ENCODE measurements at places on chromosomes 2 and 18.

DNA sequence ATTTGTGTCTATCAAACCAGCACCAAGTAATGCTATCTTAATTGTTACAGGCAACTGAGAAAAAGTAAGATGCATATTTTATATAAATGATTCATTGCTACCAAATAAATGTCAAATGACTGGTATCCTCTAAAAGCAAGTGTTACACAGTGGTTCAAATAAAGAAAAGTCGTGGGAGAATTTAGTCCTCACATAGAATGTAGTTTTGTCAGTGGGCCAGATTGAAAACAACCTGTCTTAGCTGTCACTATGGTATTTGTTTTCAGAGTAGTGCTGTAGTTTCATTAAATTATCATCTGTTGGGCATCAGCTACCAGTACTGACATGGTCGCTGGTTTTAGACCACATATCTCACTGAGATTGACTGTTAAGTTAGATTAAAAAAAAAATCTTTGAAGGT is 10.2 kb upstream of the EIF2AK3 start:
- ATAC-seq, result no peak

DNA sequence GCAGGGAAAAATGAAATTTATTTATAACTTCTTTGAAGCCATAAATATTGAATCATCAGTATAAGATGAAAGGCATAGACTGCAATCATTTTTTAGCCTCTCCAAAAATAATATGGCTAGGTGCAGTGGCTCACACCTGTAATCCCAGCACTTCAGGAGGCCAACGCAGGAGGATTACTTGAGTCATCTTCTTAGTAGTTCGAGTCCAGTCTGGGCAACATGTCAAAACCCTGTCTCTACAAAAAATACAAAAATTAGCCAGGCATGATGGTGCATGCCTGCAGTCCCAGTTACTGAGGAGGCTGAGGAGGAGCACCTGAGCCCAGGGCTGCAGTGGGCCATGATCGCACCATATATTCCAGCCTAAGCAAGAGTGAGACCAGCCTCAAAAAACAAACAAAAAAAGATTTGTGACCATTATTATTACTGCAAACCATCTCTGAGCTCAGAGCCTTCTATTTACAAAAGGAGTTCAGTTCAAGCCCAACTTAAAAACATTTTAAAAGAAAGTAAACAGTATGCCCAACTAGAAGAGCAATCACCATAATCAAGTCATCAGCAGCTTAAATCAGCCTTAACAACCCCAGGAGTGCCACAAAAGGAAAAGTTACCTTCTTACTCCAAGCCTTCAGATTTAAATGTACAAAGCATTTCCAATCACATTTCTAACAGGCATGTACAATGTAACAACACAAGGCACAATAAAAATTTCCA is 37.5 kb downstream of the KCNG3 start:
- ATAC-seq, result peak; percentile 42

DNA sequence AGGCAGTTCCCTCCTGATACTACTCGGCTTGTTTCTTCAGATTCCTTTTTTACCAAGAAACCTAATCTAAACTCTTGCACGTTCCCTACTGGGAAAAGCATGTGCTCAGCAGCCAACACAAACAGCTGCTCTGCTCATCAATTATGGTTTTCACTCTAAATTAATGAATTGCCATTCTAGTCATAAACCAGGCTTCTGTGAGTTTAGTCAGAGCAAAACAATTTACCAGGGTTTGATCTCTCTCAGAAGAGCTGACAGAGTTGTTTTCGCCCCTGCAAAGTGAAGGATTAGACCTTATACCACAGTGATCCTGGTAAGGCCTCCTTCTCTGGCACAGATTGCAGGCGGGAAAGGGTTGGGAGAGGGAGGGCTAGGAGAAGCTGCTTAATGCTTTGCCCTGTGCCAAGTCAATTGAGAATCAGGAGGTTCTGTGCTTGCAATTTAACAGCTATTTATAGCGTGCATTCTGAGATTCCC is 57.2 kb downstream of the REEP1 start:
- no peak for ATAC-seq

DNA sequence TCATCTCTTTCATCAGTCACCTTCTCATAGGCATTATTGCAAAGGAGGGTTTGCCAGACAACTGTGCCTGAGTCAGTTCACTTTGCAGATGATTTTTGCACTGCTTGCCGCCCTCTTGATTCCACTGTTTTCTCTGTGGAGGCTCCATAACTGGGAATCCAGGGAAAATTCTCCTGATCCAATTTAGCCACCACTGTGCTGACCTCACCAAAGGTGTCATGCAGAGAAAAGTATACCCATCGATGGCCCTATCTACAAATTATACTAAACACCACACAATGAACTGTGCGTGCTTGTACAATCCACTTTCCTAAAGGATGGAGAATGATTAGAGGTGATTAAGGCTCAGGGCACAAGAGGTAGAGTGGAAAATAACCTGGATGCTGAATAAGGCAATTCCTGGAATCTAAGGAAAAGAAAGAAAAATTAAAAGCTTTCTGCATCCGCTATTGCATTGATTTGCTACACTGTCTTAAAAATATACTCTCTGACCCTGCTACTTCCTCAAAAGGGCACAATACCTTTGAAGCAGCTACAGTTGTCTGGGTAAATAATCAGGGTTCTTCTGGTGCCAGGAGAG is 409.4 kb downstream of the RIT2 start:
- peak; percentile 39 for ATAC-seq

DNA sequence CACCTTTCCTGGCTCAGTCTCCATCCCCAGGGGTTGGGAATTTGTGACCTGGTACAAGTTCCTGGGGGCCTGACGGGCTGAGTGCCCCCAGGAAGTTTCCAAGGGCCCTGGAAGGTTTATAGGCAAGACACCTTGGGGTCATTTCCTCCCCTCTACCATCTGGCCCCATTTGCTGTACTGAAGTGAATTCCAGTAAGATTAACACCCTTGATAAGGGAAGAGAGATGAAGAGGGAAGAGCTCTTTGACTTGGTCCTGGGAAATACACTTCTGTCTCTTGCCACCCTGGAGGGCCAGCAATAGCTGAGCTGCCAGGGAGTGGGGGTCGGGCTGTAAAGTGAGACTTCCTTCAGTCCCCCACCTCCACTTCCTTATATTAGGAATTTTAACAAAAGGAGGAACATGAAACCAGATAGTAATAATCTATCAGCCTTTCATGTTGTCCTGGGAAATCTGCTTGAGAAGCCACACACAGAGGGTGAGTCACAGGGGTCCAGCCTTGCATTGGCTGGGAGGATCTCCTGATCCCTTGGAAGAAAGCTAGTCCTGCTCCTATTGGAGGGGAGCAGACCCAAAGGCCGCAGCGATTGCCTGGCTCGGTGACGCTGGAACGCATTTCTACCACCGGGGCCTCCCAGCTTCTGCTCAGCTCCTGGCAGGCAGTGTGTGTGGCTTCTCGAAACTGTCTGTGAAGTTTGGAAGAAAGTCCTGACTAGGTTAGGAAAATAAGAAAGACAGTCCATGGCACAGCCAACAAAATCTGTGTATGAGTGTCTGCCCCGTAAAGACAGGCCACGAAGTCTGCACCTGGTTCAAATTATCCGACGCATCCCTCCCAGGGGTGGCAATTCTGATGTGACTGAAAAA is 87.3 kb downstream of the ACAA2 start:
- peak; percentile 49 for ATAC-seq

DNA sequence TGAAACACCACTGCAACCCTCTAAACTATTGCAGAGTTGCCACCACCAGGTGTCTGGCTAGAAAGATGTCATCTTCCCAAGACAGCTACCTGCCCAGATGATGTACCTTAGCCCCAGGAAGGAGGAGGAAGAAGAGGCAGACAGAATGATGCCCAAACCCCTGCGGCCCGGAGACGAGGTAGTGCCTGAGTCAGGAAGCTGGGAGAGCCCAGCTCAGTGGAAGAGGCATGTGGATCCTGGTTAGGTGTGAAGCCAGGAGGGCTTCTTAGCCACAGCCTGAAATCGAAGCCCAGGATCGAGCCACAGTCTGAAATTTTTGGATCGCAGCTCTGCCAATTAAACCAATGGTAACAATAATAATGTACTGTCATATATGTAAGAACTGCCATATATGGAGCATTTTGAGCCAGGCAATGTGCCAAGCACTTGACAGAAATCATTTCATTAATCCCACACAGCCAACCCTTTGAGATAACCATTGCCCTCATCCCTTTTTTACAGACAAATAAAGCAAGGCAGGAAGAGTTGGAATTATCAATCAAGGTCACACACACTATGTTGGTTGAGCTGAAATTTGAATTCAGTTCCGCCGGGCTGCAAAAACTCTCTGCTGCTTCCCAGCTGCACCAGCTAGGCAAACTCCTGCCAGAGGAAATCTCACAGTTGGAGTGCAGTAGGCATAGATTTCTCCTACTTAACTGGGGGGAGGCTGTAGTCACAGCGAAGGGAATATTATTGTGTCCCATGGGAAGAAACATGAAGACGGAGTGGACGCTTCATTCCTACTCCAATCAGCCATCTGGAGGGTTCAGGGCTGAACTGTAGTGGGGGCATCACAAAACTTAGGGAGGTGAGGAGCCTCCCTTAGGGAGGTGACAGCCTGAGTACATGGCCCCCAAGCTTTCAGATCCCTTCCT is 19.4 kb upstream of the CYP1B1 start:
- ATAC-seq, result peak; percentile 14

GRCh38 chr2:157257312-157258252 is at the start of gene GALNT5:
TSS of gene GALNT5 (plus strand) at chr2:157257705. CDS start at chr2:157258083, 378 bp downstream.
- peak; percentile 18 for ATAC-seq

DNA sequence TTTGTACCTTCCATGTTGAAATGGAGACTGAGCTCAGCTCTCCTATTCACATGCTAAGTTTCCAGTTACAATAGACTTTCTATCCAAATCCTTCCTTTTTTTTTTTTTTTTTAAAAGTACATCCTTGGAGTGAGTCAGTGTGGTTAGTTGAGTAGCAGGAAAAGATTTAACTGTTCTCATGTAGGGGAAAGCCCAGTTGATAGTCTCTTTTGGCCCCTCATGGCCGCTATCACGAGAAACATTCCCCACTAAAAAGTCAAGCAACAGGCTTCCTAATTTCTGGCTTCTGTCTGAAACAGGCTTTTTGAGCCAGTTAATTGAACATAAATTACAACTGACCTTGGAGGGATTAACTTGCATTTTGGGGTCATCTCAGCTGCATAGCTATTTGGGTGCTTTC is 161.3 kb downstream of the MEIS1 start:
- ATAC-seq, result no peak

GRCh38 chr2:231795525-231796327 is 9.5 kb downstream of the COPS7B start:
- peak; percentile 79 for ATAC-seq

GRCh38 chr2:232891621-232892071 is 21.6 kb downstream of the SNORC start:
- ATAC-seq, result peak; percentile 47

DNA sequence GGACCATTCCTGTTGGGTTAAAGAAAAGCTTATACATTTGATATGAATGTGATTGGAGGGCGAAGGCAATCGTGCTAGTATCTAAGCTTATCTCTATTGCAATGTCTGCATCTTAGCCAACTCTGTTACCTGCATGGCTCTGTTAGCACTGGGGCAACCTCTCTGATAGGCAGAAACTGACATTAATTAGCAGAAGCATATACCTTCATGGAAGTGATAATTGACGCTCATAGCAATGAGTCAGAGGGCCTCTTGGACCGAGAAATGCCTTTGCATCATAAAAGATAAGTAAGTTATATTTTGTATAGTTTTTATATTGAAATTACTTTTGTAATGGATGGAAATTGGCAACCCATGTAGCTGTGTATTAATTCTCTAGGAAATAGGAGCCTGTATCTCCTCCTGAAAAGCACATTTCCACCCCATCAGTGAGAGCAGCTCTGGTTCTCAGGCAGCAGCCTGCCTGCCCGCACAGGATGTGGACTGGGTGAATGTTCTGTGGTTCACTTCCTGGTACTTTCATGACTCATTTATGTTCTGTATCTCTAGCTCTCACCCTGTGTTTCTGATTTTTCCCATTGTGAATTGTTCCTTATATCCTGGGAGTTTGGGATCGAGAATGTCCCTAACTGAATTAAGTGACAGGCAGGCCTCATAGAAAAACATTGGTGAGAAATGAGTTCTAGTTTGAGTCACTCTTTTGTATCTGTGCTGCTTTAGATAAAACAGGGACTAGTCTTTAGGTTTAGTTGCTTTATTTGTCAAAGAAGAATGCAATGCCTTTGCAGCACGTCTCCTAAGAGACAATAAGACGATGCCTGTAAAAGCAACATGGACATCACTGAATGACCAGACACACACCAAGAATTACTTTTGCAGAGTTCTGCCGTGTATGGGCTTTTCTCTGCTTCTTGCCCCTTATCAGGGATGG is 344.9 kb downstream of the DCDC2C start:
- ATAC-seq, result no peak

DNA sequence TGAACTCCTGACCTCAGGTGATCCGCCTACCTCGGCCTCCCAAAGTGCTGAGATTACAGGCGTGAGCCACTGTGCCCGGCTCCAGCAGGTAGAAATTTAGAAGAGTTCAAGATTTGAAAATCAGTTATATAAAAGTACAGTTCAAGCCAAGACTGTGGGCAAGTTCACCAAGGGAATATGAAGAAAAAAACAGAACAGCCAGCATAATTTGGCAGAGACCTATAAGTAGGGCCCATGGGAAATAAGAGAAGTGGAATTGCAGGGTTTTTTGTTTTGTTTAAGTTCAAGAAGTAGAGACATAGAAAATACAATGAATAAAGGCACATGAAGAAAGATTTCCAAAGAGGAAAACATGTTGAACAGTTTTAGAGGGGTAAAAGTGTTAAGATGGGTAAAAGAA is 57.9 kb downstream of the BAZ2B start:
- ATAC-seq, result no peak

- no peak for ATAC-seq
Observed at GRCh38 chr2:78245394-78246135, 723.4 kb upstream of the LRRTM4 start.

GRCh38 chr2:223488814-223489213 is 113.3 kb downstream of the SCG2 start:
- no peak for ATAC-seq

DNA sequence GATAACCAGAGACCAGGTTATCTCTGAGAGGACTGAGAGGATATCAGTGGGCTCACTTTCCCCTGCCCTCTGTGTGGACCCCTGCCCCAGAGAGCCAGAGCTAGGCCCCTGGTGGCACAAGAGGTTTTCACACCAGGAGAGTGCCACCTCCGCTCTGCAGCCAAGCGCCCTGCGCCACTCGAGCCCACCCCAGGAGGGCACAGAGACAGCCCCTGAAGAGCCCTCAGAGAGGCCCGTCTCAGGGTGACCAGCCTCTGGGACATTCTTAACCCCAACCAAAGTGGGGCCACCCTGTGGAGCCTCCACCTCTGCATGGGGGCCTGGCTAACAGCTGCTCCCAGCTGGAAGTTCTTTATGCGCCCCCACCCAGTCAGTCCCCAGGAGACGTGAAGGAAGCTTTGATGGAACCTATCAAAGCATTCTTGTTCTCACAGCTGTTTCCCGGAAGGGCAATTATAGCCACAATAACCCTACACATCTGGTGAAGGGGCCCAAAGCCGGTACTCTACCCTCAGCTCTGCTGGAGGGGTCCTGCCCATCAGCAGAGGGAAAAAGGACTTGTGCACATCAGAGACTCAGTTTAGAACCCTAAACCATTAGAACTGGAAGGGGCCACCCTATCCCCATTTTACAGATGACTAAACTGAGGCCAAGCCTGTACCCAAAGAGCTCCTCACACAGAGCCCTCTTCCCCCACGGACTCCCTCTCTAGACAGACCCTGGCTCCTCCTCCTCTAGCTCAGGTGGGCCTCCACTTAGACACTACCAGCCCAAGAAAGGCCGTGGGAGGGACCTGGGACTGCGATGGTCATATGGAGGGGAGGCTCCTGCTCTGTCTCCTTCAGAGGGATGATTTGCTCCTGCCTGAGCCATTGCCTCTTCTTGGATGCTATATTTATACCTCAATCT is 101.1 kb downstream of the ZFP36L2 start:
- no peak for ATAC-seq

- no peak for ATAC-seq
Observed at GRCh38 chr2:124536591-124536990, 511.5 kb downstream of the CNTNAP5 start.

- ATAC-seq, result no peak
Observed at GRCh38 chr18:9475643-9476591, 604 bp downstream of the RALBP1 start.

Measured in esophagus mucosa (tissue), 1 donor.